ENCODE measurements at places on chromosomes 13 and 19. TPM values are rescaled to one million over a fixed set of nuclear protein-coding genes. Genes with fewer than 3 reads are reported as not detected.
A peak's percentile ranks its signal among the peaks of the same experiment; 100 is the strongest.

DNA sequence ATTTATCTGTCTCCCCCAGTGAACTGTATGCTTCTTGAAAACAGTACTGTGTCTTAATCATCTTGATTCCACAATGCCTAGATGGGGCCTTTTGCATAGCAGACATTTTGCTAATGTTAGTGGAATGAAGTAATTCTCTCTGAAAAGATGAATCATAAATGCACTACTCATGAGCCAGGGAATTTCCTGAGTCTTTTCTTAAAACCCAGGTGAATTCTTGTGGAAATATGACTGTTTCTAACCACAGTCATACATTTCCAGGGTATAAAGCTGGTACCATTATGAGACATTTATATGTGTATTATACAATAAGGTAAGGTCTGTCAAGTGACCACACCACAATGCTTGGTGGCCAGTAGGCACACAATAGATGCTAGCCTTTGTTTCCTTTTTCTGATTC lies 5.5 kb upstream of the KCTD4 start:
- peak; percentile 7 for DNase-seq

DNA sequence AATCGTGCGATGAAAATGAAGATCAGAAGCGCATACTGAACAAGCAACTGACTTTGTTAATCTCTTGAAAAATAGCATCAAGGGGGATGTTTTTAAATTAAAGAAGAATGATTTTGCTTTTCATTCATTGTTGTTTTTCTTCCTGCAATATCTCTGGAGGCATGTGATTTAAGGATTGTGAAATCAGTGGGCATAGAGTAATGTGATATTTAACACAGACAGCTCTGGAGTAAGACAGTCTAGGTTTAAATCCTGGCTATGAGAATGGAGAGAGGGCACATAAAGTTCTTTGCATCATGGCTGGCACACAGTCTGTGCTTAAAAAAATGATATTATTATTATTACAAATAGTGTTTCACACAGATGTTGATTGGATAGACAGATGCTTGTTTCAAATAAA lies 243.1 kb upstream of the NBEA start:
- no peak for DNase-seq

- no peak for DNase-seq
Observed at GRCh38 chr13:90723381-90723780, 624.1 kb upstream of the MIR17HG start.

ALG5 gene
- 18.6 TPM for total RNA-seq

DNA sequence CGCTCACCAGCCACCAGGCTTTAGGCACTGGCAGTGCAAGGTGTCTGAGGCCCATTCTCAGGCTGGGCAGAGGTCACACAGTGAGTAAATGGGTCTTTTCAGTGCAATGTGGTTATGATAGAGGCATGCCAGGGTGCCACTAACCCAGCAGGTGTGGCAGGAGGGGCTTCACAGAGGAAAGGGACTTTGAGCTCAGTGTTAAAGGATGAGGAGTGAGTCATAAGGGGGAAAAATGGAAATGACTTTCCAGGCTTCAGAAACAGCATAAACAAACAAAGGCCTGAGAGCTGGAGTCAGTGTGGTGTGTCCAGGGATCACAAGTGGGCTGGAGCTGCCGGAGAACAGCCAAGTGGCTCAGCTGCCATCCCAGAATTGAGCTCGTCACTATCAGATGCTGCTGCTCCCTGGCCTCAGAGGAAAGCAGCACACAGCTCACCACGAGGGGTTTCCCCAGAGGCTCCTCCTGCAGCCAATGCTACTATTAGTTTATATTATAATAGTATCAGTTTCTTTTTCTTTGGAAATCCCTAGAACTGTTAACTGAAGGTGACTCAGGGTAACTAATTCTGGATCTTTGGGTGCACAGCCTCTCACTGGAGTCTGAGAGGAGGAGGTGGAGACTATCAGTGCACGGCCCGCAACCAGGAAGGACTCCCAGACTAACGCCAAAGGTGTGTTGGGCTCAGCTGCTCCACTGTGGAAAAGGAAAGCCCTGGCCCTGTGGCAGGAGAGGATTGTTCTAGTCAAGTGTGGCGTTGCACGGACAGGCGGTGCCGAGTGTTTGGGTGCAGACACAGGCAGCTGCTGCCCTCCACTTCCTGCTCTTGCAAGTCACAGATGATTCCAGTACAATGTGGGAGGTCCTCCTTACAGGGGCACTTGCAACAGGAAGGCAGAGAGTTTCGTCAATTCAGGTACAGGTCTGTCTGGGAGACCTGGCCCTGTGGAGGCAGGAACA lies 39.5 kb downstream of the DHRS12 start:
- DNase-seq, result peak; percentile 51

DNA sequence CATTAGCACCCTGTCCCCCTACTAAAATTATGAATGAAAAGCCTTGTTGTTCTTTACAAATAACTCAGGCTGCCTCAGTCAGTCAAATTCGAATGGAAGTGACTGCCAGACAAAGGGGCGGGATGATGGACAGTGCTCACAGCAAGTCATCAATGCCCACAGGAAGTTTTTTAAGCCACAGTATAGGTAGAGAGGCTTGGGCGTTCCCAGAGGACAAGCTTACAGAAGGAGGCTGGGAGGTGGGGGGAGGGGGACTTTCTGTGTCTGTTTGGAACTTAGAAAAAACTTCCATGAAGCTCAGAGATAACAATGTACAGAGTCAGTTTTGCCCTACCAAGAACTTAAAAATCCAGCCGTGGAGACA lies 18.5 kb upstream of the SPRY2 start:
- no peak for DNase-seq

DNA sequence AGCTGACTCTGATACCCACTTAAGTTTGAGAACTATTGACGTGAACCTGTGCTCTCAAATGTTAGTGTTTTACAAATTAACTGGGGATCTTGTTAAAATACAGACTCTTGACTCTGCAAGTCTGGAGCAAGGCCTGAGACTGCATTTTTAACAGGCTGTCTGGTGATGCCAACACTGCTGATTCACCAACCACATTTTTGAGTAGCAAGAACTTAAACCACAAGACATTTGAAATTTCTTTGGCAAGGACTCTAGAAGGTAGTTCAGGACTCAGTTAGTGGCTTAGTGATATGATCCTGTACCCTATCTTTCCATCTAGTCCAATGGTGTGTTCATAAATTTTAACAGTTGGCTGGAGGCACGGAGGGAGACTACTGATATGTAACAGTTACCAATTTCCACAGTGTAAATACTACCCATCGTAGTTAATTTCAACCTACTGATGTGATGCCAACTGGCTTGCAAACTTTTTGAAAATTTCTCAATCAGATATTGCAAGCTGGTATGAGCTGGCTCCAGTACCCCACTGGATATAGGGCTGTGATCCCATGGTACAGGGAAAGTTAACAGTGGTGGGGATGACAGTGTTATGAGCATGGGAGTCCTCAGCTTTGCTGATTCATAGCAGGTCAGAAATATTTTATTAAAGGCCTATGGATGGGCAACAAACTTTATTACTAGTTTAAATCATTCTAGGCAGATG lies 255.1 kb downstream of the TBC1D4 start:
- no peak for DNase-seq

DNA sequence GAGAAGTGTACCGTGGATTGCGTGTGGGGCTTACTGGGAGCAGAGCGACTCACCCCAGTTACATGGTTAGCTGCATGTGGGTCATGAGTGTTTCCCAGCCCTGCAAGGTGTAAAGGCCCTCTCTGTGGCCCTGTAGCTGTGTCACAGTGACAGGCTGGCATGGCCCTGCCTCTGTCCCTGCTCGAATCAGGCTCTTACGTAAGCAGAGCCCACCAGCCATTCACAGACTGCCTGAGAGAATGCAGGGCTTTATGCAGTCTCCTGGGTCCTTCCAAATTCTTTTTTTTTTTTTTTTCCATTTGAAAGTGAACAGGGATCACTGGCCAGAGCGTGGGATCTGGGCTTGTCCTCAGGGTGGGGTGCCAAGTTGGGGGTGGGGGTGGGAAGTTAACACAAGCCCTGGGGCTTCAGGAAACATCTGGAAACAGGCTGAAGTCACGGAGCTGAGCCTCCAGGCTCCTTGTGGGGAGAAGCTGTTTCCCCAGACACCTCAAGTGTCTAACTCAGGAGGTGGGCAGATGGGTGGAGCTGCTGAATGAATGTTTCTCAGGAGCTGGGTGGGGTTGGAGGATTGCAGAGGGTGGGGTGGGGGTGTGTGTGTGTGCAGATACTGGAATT lies 13.4 kb downstream of the TECR start:
- no peak for DNase-seq

ZNF540 gene
- 1.0 TPM for total RNA-seq

DNA sequence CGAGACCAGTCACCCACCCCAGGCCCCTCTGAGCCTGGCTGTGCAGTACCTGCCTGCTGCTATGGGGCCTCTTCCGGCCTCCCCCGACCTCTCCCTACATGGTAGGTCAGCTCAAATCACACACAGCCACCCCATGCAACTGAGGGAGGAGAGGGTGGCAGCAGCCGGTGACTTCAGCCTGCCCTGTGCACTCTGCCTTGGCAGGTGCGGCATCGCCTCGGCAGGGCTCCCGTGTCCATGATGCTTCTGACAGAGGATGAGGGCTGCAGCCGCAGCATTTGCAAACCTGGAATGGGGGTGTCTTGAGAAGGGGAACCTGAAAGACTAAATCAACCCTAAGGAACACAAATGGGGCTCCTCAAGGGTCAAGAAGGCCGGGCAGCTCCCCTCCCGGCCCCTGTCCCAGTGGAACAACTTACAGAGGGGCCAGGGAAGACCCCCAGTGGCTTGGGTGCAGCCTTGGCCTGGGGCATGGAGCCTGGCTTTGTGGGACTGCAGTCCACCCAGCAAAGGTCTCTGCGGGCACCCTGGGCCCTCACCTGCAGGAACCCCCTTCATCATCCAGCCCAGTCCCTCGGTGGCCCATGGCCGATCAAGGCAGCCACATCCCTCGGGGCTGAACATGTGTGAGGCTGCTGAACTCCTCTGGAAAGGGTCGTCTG lies 6.7 kb downstream of the TEX29 start:
- no peak for DNase-seq

- no peak for DNase-seq
Observed at GRCh38 chr19:56189785-56190184, 7.8 kb downstream of the ZSCAN5B start.

- no peak for DNase-seq
Observed at GRCh38 chr13:39410096-39410901, 192.7 kb downstream of the LHFPL6 start.

DNA sequence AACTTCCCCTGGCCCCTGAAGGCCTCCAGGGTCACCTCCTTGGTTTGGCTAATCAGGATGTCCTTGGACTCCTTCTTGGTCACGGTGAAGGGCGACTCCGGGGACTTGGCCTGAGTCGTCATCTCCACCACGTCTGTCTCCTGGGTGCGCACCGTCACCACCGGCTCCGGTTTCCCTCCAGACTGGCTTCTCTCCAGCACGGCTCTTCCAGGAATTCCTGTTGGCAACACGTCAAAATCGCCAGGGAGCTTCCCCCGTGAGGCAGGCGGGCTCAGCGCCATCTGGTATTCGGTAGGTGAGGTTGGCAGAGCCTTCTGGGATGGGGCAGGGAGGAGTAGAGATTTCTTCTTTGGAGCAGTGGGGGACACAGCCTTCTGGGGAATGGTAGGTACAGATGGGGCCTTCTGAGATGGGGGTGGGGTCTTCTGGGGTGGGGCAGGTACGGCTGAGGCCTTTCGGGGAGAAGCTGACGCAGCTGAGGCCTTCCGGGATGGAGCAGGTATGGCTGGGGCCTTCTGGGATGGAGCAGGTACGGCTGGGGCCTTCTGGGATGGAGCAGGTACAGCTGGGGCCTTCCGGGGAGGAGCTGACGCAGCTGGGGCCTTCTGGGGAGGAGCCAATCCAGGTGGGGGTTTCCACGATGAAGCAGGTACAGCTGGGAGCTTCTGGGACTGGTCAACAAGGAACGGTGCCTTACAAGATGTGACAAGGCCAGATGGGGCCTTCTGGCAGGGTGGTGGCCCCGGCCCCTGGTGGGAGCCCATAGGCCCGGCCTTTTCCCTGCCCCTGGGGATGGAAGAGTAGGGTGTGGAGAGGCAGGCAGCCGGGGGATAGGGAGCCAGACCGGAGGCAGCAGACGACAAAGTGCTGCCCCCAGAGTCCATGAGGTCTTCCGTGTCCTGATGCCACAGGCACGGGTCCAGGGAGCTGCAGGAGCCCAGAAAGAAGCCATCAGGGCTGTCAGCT lies 3.8 kb downstream of the GARIN5B start:
- no peak for DNase-seq

ZNF433 gene
- total RNA-seq, result 1.8 TPM

GRCh38 chr13:64397701-64398100 lies 2832.4 kb downstream of the PCDH9 start:
- DNase-seq, result no peak

GRCh38 chr19:1668486-1669270 lies 16.3 kb upstream of the TCF3 start:
- DNase-seq, result no peak

- no peak for DNase-seq
Observed at GRCh38 chr19:32464279-32464678, 58.7 kb downstream of the DPY19L3 start.

PPAN gene
- 52.7 TPM for total RNA-seq

DNA sequence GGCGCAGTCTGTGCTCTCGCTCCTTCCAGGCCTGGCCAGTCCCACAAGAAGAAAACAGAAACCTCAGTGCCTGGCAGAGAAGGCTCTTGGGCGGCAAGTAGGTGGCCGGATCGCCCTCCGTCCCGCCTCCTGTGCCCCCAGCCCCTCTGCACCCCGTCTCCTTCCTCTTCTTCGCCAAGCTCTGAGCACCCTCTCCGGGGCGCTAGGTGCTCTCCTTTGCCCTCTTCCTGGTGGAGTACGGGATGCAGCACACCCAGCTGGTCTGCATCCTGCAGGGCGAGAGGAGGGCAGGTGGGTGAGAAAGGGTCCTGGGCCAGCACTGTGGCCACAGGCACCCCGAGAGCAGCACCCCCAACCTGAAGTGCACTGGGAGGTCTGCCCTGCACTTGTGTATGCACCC lies 17.3 kb downstream of the C13orf46 start:
- DNase-seq, result no peak

- no peak for DNase-seq
Observed at GRCh38 chr13:32804673-32805230, 211.5 kb upstream of the KL start.

DNA sequence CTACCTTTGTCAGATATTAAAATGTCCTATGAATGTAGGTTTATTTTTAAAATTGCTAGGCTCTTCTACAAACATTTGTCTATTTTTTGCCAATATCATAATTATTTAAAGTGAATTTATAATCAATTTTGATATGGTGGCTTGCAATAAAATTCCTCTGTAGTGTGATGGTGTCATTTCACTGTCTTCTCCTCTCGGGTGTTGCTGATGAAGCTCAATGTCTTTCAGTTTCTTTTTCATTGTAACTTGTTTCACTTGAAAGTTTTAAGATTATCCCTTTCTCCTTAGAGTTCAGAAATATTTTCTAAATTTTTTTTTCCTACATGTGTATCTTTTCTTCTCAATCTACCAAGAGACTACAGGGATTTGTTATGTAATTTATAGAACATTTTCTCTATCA lies 267.1 kb upstream of the EDNRB start:
- DNase-seq, result no peak

OR7D2 gene
- 0.08 TPM for total RNA-seq

- DNase-seq, result no peak
Observed at GRCh38 chr13:101711307-101712025, 259.0 kb downstream of the ITGBL1 start.

SLC7A10 gene
- not detected for total RNA-seq

KIR2DL1 gene
- not detected for total RNA-seq

ZNF549 gene
- total RNA-seq, result 3.7 TPM

- DNase-seq, result no peak
Observed at GRCh38 chr13:110617321-110618072, 2.2 kb downstream of the NAXD start.

ZNF544 gene
- 51.9 TPM for total RNA-seq

CXCL17 gene
- not detected for total RNA-seq

Data from activated naive CD4-positive, alpha-beta T cell treated with anti-CD3 and anti-CD28 coated beads, Interleukin-2, amount 50 U/mL, for 72 hours (primary cell).